ENCODE measurements at places on chromosomes 11 and 22.

DNA sequence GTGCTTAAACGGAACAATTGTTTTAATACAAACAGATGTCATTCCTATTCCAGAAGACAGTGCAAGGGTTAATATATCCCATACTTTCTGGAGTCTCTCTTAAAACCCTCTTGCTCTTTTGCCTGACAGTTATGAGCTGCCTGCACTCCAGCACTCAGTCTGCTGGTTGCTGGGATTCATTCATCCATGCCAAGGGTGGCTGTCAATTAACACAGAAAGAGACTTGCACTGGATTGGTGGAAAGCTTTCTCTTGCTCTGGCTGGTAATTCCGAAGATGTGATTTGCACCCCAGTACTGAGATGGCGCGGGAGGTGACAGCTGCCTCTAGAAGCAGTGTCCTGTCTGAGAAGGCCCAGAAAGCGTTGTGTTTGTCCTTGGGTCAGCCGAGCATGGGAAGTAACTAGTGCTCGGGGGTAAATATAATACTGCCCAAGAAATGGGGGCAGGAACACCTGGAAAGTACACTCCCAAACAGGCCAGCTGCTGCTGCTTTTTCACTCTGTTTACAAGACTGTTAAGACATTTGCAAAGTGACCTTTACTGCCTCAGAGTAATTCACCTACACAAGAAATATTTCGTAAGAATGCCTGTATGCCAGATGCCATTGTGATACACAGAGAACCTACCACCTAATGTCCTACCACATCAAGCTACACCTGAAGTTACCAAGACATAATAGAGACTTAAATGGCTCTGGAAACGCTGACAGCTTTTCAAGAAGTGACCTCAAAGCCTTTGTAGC lies 20.5 kb downstream of the SCUBE2 start:
- peak; percentile 33 for DNase-seq

- DNase-seq, result no peak
Measured at GRCh38 chr11:36091256-36091811, 147.5 kb downstream of the LDLRAD3 start.

GRCh38 chr11:69496202-69496557 lies 14.7 kb downstream of the LINC01488 start:
- DNase-seq, result no peak

DNA sequence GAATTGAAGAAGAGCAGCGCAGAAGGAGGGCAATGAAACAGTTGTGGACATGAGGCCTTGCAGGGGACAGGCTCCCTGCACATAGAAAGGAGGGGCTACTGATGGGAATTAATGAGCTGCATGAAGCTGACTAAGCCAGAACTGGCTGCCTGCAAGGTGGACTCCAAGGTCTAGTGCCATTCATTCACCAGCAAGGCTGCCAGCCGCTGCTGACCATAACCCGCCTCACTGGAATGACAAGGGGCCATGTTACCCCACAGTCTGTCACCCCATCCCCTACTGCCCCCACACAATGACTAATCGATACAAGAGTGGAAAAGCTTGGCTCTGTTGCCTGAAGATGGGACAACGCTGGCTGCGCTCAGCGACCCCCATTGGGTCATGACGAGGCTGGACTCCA lies 44.6 kb downstream of the SPATA19 start:
- no peak for DNase-seq

DNA sequence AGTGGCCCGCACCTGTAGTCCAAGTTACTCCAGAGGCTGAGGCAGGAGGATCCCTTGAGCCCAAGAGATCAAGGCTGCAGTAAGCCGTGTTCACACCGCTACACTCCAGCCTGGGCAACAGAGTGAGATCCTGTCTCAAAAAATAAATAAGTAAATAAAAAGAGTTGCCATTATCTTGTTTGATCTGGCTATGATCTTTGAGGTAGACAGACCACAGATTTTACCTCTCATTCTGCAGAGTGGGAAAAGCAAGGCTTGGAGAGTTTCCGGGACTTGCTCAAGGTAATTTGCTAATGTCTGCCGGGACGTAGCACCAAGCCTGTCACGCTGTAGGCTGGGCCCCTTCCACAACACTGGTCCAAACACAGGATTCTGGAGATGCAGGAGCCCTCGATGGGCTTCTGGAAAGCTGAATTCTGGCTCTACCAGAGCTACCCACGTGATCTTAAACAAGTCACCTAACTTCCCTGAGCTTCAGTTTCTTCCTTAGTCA lies 6.8 kb downstream of the GRAP2 start:
- no peak for DNase-seq

DNA sequence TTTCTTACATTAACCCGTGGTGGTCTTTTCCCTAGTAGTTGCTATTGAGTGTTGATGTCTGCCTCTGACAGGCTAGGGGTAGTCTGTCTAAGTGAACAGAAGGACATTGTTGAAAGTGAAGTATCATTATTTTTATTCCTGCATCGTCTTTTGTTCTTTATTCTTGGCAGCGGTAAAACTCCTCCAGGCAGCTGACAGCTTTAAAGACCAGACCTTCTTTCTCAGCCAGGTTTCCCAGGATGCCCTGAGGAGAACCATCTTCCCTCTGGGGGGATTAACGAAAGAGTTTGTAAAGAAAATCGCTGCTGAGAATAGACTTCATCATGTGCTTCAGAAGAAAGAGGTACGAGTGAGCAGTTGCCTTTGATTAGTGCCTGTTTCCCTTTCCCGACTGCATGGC lies 14.6 kb downstream of the TRMU start:
- no peak for DNase-seq
